ENCODE measurements at places on chromosomes 6 and 20.

GRCh38 chr20:42985628-42986027 lies 204.1 kb downstream of the PTPRT start:
- no peak for DNase-seq

DNA sequence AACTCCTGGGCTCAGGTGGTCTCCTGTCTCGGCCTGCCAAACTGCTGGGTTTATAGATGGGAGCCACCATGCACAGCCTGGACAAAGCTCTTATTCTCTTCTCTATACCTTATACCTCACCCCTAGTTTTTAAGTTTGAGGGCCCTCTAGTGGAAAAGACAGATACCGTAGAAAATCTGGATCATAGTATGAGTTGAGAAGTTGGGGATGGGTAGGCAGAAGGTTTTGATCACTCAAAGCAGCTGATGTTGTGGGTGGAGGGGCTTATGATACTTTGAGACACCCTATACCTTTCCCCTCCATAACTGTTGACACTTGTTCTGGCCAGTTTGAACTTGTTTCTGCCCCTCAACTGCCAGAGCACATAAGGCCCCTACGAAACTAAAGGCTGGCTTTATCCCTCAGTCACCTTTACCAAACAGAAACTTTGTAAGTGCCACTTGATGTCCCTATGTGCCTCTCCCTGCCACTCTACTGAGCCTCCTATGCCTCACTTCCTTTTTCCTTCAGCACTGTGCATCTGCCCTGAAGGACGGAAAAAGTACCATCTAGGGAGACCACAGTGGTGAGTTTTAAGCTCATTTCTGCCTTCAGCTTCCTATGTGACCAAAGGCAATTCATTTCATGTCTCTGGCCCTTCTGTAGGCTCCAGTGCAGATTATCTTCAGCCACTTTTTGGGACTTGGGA lies 28.6 kb downstream of the RALY start:
- no peak for DNase-seq

- DNase-seq = no peak
Measured at GRCh38 chr20:45971425-45971674, 653 bp downstream of the ZNF335 start.

DNA sequence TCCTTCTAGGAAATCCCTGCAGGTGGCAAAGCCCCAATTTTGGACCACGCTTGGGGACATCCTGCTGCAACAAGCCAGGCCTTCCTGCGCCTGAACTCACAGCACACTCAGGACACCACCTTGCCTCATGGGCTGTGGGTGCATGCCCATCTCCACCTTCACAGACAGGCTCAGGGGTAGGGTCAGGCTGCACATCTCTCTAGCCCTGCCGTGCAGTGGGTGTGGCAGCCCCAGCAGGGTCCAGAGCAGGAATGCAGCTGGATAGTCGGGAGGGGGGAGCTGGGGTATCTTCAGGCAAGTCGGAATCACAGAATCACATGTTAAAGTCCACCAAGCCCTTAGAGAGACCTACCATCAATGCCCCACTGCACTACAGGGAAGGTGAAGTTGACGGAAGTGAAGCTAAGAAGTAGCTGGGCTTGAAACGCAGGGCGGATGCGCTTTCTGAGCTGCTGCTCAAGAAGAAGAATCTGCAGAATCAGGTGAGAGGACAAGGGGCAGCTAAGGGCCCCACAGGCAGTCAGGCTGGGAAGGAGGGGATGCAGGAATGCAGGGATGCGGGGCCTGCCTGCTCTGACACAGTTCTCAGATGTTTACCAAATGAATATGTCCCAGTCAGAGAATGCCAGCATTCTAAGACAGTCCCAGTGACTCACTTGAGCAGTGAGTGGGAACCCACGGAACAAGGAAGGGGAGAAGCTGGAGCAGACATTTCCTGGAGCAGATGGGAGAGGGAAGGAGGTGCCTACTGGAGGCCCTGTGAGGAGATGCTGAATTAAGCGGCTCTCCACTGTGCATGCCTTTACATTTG lies 11.3 kb downstream of the SERPINB6 start:
- no peak for DNase-seq

DNA sequence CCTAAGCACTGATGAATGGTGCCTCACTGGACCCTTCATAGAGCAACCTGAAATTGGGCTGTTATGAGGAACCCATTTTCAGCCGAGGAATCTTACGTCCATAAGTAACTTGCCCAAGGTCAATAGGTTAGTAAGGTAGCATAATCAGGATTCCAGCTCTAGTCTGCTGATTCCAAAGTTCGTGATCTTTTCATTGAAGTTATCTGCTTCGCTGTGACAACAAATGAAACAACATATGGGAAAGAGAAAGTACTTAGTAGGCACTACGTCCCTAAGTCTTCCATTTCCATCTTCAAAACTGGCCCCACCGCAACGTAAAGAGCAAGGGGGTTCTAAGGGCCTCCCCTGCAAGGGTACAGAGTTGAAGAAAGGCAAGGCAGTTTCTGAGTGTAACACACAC lies 49.5 kb downstream of the MYLIP start:
- DNase-seq = no peak

- DNase-seq = peak; percentile 50
Measured at GRCh38 chr6:30219244-30219643, 6.0 kb upstream of the TRIM26 start.

DNA sequence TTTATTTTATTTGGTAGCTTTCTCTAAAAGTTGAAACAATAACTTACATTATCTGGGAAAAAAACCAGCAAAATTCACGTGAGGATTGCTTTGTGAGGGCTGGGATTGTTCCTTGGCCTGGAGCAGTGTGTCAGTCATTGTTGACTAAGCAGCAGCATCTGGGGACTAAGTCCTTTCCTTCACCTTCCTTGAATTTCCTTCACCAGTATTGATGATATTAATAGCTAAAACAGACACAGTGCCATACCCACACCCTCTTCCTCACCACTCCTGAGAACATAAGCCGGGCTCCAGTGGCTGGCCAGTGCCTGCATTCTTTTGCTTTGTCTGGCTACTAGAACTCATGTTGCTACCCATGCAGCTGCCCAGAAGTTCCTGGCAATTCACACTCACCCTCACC lies 23.7 kb downstream of the PLCB1 start:
- DNase-seq = no peak

DNA sequence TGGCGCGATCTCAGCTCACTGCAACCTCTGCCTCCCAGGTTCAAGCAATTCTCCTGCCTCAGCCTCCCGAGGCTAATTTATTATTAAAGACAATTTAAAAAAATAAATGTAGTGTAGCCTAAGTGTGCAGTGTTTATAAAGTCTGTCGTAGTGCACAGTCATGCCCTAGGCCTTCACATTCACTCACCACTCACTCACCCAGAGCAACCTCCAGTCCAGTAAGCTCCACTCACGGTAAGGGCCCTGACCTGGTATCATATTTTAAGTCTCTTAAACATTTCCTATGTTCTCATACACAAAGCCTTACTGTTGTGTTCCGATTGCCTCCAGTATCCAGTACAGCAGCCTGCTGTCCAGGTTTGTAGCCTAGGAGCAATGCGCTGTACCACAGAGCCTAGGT lies 168.2 kb upstream of the FOXQ1 start:
- no peak for DNase-seq

DNA sequence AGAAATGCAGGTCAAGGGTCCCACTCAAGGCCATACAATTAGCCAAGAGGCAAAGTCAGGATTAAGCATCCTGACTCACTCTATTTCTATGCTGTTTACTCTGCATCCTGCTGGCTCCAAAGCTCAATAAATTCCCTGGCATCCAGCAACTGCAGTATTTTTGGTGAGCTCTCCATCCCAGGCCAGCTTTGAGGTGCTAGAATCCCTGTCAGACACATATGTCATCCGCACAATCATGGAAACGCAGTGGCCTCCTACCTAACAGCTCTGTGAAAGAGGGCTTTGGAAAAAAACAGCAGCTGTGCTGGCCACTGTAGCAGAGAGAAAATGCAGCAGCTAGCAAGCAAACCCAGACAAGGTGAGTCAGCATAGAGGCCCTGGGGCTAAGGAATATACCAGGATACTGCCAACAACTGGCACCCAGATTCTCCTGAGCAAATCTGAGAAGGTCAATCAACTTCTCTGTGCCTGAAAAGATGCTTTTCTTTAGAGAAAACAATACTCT lies 58.4 kb downstream of the ANKEF1 start:
- DNase-seq = peak; percentile 69

- DNase-seq = peak; percentile 65
Measured at GRCh38 chr20:461254-462198, 807 bp downstream of the TBC1D20 start.

Data from adrenal gland (tissue), 19 donors.